Activated CD4-positive, alpha-beta memory T cell treated with anti-CD3 and anti-CD28 coated beads, Interleukin-2, amount 10 ng/mL, durations not matched to agents 7 days and 5 days (primary cell): ENCODE measurements at places on chromosomes 12 and 14.

GRCh38 chr14:98770151-98770550, 501.8 kb downstream of the BCL11B start:
- DNase-seq, result no peak

DNA sequence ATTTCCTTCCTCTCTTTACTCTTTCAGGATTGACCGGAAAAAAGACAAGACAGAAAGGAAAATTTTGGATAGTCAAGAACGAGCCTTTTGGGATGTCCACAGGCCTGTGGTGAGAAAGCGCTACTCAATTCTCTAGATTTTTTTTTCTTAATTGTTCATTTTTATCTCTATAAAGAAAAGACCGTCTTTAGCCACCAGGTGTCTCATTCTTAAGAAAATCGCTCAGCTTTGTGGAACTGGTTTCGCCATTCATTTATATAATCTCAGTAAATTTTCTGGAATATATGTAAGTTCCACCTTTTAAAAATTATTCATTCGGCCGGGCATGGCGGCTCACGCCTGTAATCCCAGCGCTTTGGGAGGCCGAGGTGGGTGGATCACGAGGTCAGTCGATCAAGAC, 421.1 kb downstream of the DPF3 start:
- DNase-seq, result no peak

- DNase-seq, result no peak
Measured at GRCh38 chr12:98757455-98757854, 112.4 kb downstream of the APAF1 start.

GRCh38 chr12:49808686-49809380, 19.4 kb downstream of the NCKAP5L start:
- no peak for DNase-seq

GRCh38 chr12:2409656-2410265, 357.0 kb downstream of the CACNA1C start:
- no peak for DNase-seq

DNA sequence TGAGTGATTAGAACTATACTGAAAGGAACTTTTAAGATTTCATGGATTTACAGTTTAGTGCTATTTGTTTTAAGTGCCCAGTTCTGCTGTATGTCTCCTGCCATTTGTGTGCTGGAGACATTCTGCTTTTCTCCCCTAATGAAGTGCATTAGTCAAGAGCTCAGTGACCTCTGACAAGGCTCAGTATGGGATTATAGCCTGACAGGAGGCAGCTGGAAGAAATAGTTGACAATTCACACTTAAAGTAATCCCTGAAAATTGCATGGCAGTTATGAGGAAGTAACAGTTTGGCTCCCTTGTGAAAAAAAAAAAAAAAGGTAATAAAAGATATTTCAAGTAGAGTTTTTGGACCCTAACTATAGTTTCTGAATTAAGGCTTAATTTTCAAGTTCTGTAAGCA, 70.3 kb downstream of the ALX1 start:
- no peak for DNase-seq
